Activated CD4-positive, alpha-beta T cell treated with anti-CD3 and anti-CD28 coated beads for 1 hour (primary cell): ENCODE measurements at places on chromosomes 3 and 15.

GRCh38 chr15:77839456-77839855, 206.7 kb upstream of the LINGO1 start:
- no peak for DNase-seq

DNA sequence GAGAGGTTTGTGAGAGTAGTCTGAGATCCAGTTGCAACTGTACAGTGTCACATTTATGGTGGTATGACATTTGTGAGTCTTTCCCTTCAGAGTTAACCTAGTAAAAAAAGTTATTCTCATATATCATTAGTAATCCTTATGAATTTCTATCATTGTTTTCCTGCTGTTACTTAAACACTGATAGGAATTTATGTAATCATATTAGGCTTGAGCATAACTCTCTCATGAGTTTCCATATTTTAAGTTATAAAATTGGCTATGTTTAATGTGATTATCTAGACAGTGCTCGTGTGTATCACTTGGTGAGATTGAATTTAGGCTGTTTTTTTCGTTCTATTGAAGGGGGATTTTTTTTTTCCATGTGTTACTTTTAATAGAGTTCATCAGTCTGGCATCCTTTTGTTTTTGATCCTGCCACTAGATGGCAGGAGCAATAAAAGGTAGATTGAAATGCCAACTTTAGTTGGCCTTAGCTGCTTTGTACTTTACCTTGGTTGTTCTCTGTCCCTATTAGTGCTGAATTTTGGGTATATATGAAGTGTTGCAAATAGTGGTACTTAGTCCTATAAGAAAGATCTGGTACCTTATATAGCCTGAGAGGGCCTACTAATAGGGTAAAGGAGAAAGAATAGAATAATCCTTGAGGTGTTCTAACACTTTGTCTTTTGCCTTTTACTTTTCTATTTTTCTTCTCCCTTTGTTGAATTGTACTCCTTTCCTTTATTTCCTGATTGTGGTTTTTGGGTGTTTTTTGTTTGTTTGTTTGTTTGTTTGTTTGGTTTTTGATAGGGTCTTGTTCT, 17.9 kb downstream of the STT3B start:
- DNase-seq: no peak

DNA sequence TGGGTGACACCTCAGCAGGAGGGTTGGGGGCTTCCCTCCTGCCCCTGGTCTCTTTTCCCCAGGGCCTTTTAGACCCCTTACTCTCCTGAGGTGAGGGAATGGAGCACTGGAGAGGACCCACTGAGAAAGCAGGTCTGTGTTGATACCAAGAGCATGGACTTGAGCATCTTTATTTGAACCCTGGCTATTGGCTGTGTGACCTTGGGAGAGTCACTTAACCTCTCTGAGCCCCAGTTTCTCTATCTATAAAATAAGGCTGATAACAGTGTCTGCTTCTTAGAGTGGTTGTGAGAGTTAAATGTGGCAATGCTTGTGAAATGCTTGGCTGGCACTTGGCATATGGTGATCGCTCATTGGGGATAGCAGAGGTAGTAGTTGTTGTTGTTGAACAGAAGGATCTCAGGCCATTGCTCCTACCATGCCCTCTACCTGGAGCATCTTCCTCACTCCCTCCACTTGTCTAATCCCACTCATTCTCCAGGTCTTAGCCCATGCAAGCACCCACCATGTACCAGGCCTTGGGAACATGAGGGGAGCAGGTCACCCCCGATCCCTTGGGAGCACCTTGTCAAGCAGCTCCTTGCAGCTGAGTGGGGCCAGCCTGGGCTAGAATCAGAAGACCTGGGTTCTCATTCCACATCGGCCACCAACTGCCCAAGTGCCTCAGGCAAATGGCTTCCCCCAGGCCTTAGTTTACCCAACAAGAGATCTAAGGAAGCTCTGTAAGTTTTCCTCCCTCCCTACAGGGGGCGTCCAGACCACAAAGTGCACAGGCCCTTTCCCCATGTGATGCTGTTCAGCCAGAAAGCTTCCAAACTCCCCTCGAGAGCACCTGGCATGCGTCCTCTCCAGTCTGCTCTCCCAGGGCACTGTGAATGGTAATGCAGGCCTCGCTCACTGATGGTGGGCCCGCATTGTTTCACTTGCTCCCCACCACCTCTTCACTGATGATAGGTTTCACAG, 96.7 kb downstream of the LSM3 start:
- no peak for DNase-seq

DNA sequence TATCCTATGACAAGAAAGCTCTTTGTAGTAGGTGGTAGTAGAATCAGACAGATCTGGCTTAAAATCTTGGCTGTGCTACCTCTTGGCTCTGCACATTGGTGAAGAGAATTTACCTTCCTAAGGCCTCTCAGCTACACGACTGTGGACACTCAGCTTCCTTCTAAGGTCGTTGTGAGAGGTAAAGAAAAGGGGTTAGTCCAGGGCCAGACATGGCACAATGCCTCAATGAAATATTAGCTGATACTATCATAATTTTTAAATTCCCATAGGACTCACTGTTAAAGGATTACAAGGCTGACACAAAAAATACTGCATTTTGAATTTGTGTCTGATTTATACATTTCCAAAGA, 80.4 kb downstream of the IGF1R start:
- no peak for DNase-seq

DNA sequence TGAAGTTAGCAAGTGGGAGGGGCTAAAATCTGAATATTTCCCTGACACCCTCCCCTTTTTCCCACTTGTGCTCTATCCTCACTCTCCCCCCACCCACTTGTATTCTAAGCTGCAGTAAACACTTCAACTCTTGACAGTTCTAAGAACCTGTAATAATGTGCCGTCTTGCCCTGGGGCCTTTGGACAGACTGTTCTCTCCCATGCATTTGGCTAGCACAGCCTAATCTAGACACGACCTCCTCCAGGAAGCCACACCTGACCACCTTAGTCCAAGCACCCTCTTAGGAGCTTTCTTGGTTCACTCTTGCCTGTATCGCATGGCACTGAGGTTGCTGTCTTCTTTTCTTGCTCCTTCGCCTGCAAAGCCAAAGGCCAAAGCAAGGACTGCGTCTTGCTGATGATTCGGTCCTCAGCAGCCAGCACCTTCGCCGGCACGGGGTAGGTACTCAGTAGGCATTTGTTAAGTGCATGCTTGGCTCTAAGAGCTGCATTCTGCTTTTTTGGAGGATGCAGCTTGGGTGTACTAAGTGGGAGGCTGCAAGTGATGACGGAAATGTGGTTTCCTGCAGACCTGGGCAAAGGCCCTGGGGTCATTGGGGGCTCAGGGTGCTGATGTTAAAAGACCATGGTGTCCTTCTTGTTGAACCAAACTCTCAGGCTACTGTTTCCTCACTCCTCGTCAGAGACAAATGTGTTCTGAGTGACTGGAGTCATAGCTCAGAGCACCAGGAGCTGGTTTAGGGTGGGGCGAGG, 2.0 kb upstream of the ZNF710 start:
- no peak for DNase-seq

- no peak for DNase-seq
Measured at GRCh38 chr3:98613616-98614015, 20.2 kb upstream of the CPOX start.

DNA sequence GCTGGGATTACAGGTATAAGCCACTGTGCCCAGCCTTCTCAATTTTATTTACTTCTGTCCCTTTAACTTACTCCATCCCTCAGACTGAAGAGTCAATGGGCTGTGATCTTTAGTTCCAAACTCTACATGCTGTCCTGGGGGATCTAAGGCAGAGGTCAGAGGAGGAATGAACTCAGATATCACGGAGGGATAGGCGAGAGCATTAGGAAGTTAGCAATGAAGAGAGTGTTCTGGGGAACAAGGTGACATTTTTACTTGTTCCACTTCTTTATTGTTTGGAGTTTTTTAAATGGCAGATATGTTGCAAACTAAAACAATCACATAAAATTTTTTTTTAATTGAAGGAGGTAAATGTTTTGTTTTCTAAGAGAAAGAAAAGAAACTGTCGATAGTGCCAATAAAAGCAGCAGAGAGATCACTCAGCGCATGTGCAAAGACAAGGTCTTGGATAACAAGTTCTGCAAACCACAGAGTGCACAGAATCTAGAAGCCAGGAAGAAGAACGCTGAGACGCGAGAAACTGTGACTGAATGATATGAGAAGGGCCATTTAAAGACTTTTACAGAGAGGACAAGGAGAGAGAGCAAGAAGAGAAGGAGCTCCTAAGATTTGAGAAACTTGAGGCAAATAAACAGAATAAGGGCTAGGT, 10.8 kb upstream of the CA12 start:
- DNase-seq: no peak

GRCh38 chr15:85840079-85840801, 45.5 kb upstream of the KLHL25 start:
- DNase-seq: peak; percentile 69

DNA sequence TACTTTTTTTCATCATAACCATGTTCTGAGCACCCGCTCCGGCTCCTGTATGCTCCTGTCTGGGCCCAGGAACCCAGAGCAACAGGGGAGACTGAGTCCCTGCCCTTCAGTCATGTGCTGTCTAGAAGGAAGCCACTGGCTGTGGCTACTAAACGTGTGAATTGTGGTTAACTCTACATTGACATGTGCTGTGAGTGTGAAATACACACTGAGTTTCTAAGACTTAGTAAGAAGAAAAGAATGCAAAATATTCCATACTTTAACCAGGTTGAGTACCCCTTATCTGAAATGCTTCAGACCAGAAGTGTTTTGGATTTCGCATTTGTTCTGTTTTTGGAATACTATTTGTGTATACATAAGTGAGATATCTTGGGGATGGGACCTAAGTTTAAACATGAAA, 42.8 kb upstream of the CGNL1 start:
- DNase-seq: no peak

DNA sequence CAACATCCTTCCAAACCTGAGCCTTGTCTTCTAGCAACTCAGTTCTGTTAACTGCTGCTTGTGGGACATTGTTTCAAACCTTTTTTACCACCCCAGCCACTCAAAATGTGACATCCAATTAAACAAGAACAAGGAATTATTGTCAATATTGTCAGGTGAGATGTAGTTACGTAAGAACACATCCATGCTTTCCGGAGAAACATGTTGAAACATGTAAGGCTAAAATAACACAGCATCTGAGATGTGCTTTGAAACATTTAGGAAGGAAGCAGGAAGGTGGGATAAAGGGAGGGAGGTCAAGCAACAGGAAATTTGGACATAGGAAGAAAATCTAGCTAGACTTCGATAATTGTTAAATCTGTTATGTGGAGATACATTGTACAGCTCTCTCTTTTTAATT, 50.9 kb upstream of the PRICKLE2 start:
- no peak for DNase-seq
